ENCODE measurements at places on chromosomes 13 and 19.

- no peak for DNase-seq
These were observed 19.2 kb downstream of the SIGLEC8 start for GRCh38 chr19:51439021-51439465.

DNA sequence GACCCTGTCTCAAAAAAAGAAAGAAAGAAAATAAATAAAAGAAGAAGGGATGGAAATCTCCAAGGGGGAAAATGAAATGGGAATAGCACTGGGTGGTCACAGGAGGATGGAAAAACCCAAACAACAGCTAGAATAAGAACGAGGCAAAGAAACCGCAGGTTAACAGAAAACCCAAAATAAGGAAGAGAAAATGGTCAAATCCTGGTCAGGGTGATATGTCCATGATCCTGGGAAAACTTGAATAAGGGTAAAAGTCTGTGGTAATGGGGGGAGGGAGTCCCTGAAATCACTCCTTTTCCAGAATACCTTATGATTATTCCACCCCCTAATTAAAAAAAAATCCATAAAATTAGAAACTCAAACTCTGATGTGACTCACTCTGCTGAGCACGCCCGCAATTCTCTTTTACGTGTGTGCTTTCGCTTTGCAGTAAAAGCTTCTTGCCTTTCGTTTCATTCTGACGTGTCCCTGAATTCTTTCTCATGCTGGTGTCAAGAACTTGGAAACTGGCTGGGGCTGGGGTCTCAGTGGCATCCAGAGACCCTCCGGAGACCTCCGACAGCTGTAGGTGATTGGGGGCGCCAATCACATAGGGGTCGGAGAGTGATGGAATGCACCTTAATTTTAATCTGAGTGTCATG lies 4.3 kb upstream of the NAXD start:
- DNase-seq, result no peak

DNA sequence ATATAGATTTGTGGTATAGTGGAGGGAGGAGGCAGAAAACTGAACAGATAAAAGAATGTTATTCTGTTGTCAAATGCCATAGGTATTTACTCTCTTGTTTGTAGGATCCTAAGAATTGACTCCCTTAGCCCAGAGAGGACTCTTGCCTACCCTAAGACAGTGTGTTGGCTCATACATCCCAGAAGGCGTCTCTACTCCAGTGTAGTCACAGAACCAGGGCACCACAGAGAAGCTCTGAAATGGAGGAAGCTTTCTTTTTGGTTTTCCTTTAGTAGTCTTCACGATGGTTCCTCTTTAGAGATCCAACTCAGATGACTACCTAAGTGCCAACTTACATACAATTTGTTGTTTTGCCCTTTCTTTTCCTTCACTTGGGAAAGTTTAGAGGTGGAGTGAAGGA lies 14.0 kb downstream of the GPR183 start:
- no peak for DNase-seq

GRCh38 chr19:44925114-44925891 lies 10.9 kb downstream of the APOC1 start:
- DNase-seq, result no peak

DNA sequence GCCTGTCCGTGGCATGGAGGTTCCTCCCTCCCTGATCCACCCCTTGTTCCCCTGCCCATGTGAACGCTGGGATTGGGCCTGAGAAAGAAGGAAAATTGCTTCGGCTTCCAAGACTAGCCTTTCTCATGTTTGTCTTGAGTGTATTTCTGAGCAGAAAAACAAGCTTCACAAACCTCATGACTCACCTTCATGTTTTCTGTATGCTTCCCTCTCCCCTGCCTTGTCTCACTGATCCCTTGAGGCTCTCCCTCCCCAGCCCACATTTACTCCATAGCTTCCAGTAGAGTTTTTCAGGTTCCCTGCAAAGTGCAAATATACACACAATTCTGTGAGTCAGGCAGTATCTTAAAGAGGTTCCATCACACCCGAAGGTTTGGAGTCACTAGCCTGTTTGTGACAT lies 572.4 kb downstream of the UQCRFS1 start:
- no peak for DNase-seq

DNA sequence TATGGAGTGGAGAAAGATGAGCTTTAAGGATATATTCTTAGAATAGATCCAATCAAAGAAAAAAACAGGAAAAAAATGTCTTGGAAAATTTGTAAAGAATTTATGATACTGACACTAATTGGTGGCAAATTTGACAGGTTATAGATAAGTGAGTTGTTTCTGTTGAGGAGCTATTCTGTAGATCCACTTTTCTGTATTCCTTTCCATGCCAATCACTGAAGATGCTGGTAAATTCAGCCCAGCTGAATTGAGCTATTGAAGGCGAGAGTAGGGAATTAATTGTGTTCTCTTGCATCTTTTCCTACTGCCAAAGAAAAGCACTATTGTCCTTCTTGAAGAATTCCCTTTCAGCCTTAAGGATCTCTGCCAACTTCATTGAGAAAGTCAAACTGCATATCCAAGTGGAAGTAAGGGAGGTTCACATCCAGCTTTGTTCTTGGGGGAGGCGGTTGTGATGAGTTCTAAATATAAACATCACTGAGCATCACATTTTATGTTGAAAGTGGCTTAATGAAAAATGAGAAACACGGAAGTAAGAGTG lies 113.1 kb downstream of the PCDH9 start:
- no peak for DNase-seq

GRCh38 chr19:28502879-28503734 lies 709.8 kb downstream of the UQCRFS1 start:
- DNase-seq, result no peak

DNA sequence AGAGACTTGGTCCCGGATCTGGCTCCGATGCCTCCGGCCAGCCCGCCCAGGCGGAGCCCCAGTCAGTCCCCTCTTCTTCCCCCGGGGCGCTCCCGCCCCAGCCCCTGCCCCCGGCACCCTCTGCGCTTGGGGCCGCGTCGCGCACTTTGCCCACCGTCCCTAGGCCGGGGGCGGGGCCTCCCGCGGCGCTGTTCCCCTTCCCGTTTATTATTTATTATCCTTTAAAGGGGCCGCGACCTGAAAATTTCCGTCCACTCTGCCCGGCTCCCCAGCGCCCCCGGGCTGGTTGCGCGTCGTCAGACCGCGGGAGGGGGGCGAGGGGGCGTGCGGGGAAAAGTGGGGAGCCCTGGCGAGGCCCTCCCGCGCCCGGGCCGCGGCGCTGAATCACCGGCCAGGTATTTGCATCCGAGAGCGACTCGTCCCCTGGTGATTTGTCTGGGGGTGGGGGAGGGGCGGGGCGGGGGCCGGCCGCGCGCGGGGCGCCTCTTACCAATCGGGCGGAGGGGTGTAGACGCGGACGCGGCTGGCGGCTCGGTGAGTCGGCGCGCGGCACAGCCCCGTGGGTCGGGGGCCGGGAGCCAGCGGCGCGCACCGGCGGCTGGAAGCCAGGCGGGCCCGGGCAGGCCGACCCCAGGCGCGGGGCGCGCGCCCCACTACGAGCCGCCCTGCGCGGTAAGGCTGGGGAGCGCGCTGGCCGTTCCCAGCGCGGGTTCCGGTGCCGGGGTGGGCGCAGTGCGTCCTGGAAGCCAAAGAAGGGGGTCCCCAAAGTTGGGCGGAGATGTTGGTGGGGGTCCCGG lies at the start of gene ARID3A:
Gene ARID3A (plus strand): TSS at position 510 of the 797 bp plus-strand sequence. CDS start 3,494 bp downstream, outside the sequence.
- peak; percentile 51 for DNase-seq

DNA sequence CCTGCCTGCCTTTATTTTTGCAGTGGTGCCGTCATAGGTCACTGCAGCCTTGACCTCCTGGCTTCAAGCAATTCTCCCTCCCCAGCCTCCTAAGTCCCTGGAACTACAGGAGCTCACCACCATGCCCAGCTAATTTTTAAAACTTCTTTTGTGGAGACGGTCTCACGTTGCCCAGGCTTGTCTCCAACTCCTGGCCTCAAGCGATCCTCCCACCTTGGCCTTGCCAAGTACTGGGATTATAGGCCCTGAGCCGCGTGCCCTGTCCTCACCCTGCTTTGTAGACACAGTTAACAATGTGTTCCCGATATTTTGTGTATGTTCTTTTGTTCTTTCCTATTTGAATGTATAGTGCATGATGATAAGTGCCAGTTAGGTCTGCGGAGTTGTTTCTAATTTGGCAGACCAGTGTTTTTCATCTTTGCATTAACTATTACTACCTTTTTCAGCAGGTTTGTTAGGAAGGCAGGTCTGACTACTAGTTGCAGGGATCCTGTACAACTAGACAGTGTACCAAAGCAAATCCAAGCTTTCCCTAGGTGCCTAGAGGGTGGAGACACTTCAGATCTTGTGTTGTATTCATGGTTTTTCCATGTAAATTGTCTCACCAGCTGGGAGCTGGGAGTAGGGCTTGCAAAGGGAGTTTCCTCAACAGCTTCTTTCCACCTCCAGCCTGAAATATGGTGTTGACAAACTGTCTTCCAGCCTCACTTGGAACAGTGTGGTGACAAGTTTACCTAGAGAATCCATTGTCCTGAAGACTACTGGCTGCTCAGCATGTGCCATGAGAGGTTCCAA lies 9.5 kb upstream of the WTIP start:
- no peak for DNase-seq

GRCh38 chr13:67713571-67713970 lies 483.4 kb upstream of the PCDH9 start:
- no peak for DNase-seq

- DNase-seq, result no peak
These were observed 51.1 kb downstream of the GARRE1 start for GRCh38 chr19:34305221-34306083.

- DNase-seq, result no peak
These were observed 39.8 kb upstream of the GPI start for GRCh38 chr19:34325181-34325580.

DNA sequence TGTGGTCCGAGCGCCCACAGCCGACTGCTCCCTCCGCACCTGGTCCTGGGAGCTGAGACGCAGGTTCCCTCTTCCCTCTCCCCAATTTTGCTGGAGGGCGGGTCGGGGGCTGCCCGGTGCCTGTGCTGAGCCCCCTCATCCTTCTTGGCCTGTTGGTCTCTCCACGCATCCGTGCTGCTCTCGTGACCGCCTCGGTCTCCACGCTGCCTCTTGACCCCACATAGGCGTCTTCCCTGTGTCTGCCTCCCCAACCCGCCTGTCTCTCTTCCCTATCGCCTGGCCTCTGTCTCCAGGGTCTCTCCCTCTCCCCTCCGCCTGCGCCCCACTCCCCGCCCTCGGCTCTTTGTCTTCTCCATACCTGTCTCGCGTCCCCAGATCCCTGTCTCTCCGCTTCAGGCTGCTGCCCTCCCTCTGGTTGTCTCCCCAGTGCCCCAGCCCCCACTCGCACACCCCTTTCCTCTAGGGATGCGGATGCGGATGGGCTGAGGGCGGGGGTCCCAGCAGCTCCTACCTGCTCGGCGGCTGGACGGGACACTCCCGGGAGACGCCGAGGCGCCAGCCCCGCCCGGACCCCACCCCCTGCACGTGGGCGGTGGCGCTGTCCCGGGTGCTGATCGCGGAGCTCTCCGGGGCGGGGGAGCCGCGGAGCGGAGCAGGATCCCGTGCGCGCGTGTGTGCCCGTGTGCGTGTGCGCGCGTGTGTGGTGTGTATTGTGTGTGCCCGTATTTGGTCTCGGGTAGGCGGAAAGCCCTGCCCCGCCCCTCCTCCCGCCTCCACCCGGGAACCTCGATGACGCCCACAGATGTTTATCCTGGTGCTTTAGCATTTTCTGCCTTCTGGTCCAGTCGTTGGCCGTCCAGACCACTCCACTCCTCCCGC lies at the start of gene SYT5:
Gene SYT5 (minus strand): TSS at position 684 of the 879 bp plus-strand sequence. CDS start 1,248 bp downstream, outside the sequence.
- peak; percentile 27 for DNase-seq

GRCh38 chr13:23621316-23621645 lies 51.1 kb downstream of the TNFRSF19 start:
- DNase-seq, result no peak

DNA sequence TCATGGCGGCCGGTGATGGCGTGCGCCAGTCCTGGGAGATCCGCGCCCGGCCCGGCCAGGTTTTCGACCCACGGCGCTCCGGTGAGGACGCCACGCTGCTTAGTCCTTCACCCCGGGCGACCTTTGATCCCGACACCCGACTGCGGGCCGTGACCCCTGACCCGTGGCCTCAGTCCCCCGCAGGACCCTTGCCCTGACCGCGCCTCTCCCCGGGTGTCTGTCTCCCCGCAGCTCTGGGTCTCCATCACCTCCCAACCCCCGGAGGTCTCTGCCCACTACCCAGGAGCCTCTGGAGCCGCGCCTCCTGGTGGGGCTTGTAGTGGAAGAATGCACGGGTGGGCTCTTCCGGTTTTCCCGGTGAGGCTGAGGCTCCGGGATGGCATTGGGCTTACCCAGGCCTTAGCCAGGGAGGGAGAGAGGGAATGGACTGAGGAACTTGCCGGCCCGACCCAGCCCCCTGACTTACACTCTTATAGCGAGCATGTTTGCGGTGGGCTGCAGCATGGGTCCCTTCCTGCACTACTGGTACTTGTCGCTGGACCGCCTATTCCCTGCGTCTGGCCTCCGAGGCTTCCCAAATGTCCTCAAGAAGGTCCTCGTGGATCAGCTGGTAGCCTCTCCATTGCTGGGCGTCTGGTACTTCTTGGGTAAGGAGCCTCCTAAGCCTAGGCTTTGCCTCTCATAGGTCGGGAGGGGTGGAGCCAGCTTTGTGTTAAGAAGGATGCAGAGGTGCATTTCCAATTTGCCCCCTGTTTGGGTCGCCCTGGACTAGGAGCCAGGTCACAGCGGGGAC lies 566 bp downstream of the MPV17L2 start:
- DNase-seq, result no peak

- no peak for DNase-seq
These were observed 48.1 kb downstream of the SCEL start for GRCh38 chr13:77583581-77583980.

DNA sequence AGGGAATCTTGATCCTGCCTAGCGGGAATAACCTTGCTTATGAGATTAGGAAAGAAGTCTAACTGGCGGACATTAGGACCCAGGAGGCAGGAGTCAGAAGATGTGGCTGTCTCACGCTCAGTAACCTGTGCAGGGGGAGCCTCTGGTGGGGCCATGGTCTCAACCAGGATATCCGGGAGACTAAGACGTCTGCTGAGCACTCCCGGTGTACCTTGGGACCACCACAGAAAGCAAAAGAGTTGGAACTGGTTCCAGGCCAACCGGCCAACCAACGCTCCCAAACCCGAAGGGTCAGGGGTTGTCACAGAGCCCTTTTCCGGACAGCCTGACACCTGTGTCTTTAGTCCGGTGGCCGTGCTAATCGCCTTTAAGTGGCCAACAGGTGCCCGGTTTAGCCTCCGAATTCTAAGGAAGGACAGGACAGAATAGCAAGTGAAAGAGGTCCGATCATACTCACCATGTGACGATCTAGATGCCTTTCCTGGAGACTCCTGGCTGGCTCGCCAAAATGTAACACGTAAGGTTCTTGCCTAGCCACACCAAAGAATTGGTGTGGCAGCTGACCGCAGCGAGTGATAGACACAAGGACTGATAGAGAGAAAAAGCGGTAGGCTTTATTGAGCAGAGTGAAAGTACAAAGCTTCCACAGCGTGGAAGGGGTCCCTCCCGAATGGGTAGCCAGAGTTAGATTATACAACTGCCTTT lies 103.9 kb upstream of the DIAPH3 start:
- no peak for DNase-seq

GRCh38 chr19:16922949-16923348 lies 34.1 kb downstream of the F2RL3 start:
- no peak for DNase-seq

- DNase-seq, result no peak
These were observed 271.4 kb downstream of the NALCN start for GRCh38 chr13:101144808-101145419.

GRCh38 chr13:112685896-112686295 lies 3.9 kb upstream of the ATP11A start:
- DNase-seq, result no peak
